ENCODE measurements at places on chromosomes 2 and 18. TPM values are rescaled to one million over a fixed set of nuclear protein-coding genes. Genes with fewer than 3 reads are reported as not detected.

DNA sequence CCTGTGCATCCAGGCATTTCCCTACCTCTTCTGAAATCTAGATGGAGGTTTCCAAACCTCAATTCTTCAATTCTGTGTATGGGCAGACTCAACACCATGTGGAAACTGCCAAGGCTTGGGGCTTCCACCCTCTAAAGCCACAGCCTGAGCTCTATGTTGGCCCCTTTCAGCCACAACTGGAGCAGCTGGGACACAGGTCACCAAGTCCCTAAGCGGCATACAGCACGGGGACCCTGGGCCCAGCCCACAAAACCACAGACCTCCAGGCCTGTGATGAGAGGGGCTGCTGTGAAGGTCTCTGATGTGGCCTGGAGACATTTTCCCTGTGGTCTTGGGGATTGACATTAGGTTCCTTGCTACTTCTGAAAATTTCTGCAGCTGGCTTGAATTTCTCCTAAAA, 255.4 kb downstream of the TDRD15 start:
- H3K4me3 ChIP-seq = no peak overlapping the region
- DNase-seq = no peak
- H3K27me3 ChIP-seq = no peaks in the 10 kb centered on the region
- H3K27ac ChIP-seq = no peak overlapping the region

GRCh38 chr2:25567406-25567805, 106.0 kb downstream of the DTNB start:
- no peaks in the 10 kb centered on the region for H3K4me1 ChIP-seq
- peaks cover 4% of the 10 kb centered on the region for H3K36me3 ChIP-seq
- H3K27ac ChIP-seq = no peak overlapping the region
- DNase-seq = peak; percentile 44

Gene MC5R
- total RNA-seq = not detected

DNA sequence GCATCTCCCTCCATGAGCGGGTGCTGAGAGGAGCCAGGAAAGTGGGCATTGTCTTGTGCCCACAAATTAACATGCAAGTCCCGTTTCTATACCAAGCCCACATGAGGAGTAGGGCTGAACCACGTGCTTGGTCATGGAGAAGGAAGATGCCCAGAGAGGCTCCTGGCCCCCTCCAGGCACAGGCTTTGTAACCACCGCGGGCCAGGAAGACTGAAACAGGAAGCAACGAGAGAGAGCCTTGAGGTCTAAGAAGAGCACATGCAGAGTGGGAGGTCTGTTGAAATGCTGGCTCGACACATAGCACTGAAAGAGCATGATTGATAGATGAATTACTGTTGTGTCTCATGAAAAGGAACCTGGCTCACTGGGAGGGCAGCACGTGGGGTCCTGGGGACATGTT, 36.3 kb downstream of the VWA3B start:
- no peaks in the 10 kb centered on the region for H3K36me3 ChIP-seq
- peaks cover 6% of the 10 kb centered on the region for H3K27me3 ChIP-seq
- no peak overlapping the region for H3K27ac ChIP-seq

Gene MARCHF4
- total RNA-seq = not detected

Gene HOXD10
- not detected for total RNA-seq

- no peak overlapping the region for H3K4me3 ChIP-seq
- H3K27me3 ChIP-seq = no peaks in the 10 kb centered on the region
- H3K4me1 ChIP-seq = peaks cover 29% of the 10 kb centered on the region
- H3K36me3 ChIP-seq = peaks cover 28% of the 10 kb centered on the region
Observed at GRCh38 chr2:168565112-168565511, 109.0 kb downstream of the CERS6 start.

Gene CPSF3
- 65.7 TPM for total RNA-seq

Gene SCN9A
- not detected for total RNA-seq

- DNase-seq = no peak
- no peak overlapping the region for H3K4me3 ChIP-seq
- peaks cover 6% of the 10 kb centered on the region for H3K27me3 ChIP-seq
- H3K27ac ChIP-seq = no peak overlapping the region
- H3K4me1 ChIP-seq = peaks cover 18% of the 10 kb centered on the region
- H3K36me3 ChIP-seq = no peaks in the 10 kb centered on the region
Observed at GRCh38 chr2:65402780-65403528, 29.4 kb downstream of the SPRED2 start.

- no peaks in the 10 kb centered on the region for H3K27me3 ChIP-seq
- H3K4me1 ChIP-seq = no peaks in the 10 kb centered on the region
- no peaks in the 10 kb centered on the region for H3K36me3 ChIP-seq
- no peak overlapping the region for H3K27ac ChIP-seq
- DNase-seq = no peak
Observed at GRCh38 chr18:55880617-55881016, 292.6 kb upstream of the TCF4 start.

Gene MEP1B
- total RNA-seq = not detected

Gene CLIP4
- total RNA-seq = 26.6 TPM

DNA sequence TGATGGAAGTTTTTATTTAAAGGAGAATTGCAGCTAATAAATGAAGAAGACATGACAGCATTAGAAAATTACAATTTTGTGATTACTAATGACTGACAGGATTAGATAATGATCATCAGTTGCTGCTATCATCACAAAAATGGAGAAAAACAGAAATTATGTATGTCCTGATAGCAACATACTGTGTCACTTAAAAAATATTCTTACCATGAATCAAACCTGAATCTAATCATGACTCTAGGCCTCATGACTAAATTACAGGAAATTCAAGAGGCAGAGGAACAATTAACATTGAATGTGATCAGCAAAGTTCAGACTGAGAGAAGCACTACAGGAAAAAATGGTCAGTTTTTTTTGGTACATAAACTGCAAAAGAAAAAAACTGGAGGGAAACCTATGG, 147.8 kb downstream of the PMAIP1 start:
- H3K27ac ChIP-seq = no peak overlapping the region
- DNase-seq = no peak
- no peaks in the 10 kb centered on the region for H3K27me3 ChIP-seq

DNA sequence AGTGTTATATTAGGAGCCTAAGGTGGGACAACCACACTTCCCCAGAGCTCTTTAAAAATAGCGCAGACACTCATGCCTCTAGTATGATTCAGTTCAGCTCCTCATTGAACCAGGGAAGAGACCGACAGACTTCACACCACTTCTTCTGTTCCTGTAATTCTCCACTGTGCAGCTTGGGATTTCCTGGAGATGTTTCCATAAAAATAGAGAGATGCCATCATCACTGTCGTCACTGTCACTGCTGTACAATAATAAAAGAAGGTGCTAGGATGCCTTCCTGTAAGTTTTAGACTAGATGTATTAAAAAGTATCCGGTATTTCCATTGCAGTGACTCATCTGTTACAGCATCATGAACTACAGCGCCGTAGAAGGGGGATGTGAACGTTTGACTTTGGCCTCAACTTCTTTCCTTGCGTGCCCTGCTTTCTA, 110.9 kb downstream of the FAM210A start:
- peak overlapping the region; percentile 48 for H3K4me3 ChIP-seq
- peak; percentile 34 for DNase-seq
- H3K27me3 ChIP-seq = no peaks in the 10 kb centered on the region
- H3K27ac ChIP-seq = peak overlapping the region; percentile 69
- no peaks in the 10 kb centered on the region for H3K36me3 ChIP-seq
- H3K4me1 ChIP-seq = peaks cover 71% of the 10 kb centered on the region

DNA sequence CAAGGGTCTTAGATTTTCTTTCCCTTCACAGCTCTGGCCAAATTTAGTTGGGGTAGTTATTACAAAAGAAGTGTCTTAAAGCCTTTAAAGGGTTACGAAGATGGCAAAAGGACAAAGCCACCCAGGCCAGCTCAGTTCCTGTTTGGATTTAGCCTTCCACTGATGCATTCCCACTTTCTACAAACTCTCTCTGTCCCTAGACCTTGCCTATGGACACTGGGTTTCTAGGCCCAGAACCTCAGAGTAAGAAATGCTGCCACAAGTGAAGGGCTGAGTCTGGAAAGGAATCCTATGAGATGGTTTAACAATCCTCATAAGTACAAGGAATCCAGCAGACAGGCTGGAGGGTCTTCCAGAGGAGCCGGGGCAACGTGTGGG, 13.4 kb downstream of the NFE2L2 start:
- no peak for DNase-seq
- H3K36me3 ChIP-seq = peaks cover 38% of the 10 kb centered on the region
- H3K27ac ChIP-seq = peak overlapping the region; percentile 88
- peaks cover 85% of the 10 kb centered on the region for H3K4me1 ChIP-seq
- peak overlapping the region; percentile 12 for H3K4me3 ChIP-seq
- H3K27me3 ChIP-seq = no peaks in the 10 kb centered on the region

Gene KCNK3
- total RNA-seq = not detected

- peak; percentile 56 for DNase-seq
- no peaks in the 10 kb centered on the region for H3K4me1 ChIP-seq
- H3K4me3 ChIP-seq = no peak overlapping the region
- no peaks in the 10 kb centered on the region for H3K36me3 ChIP-seq
- no peaks in the 10 kb centered on the region for H3K27me3 ChIP-seq
- H3K27ac ChIP-seq = no peak overlapping the region
Observed at GRCh38 chr2:119659601-119660342, 19.2 kb upstream of the TMEM177 start.

DNA sequence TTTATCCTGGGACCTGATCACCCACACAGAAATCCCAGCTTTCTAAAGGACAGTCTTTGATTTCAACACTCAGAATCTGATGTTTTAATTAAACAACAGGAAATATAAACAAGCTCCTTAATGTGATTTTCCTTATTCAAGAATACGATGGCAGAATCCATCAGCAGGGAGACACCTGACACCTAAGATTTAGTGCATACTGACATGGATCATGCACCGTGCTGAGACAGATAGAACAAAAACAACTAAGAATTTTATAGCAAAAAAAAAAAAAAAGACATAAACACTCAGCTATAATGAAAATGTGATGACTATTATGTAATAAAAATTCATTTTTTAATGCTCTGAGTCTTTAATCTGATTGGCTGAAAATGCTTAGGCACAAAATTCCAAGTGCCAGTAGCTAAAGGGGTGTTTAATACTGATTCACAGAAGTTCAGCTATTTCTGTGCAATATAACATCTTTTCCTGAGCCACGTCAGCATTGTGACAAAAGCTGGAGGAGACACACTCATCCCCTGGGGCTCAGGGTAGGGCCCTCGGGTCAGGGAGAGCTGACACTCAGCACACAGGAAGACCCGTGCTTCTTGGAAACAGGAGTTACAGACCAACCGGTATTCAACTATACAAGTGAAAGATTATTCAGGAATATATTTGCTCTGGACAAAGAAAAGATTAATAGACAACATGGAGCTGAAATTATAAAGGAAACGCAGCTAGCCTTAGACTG, 247.4 kb downstream of the FBXO15 start:
- H3K4me1 ChIP-seq = no peaks in the 10 kb centered on the region
- H3K27me3 ChIP-seq = peaks cover 11% of the 10 kb centered on the region
- no peak overlapping the region for H3K27ac ChIP-seq
- H3K4me3 ChIP-seq = no peak overlapping the region

GRCh38 chr2:2849464-2850217, 518.6 kb upstream of the MYT1L start:
- H3K27me3 ChIP-seq = no peaks in the 10 kb centered on the region
- no peaks in the 10 kb centered on the region for H3K36me3 ChIP-seq
- no peak overlapping the region for H3K27ac ChIP-seq
- no peak overlapping the region for H3K4me3 ChIP-seq
- DNase-seq = no peak
- no peaks in the 10 kb centered on the region for H3K4me1 ChIP-seq

DNA sequence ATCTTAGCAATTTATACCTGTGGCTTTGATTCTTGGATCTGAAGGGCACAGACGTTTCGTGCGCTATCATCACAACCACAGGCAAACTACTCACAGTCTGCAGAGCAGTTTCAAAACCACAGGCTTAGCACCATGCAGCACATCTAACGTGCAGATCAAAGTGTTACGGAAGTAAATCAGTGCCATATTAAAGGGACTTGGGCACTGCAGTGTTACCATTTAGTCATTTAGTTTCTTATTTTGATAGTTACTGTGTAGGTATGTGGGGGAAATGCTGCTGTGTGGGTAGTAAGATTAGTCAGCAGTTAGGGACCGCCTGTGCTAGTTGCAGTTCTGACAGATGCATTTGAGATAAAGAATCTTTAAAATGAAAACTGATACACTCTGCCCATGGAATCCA, 384.0 kb downstream of the NBAS start:
- H3K36me3 ChIP-seq = peaks cover 35% of the 10 kb centered on the region
- peak; percentile 85 for DNase-seq
- H3K27me3 ChIP-seq = peaks cover 19% of the 10 kb centered on the region
- peaks cover 51% of the 10 kb centered on the region for H3K4me1 ChIP-seq
- H3K27ac ChIP-seq = no peak overlapping the region

Gene PARD3B
- 0.15 TPM for total RNA-seq

GRCh38 chr2:157897106-157897971, 21.2 kb upstream of the ACVR1 start:
- H3K4me1 ChIP-seq = peaks cover 80% of the 10 kb centered on the region
- peak overlapping the region; percentile 99 for H3K27ac ChIP-seq
- H3K36me3 ChIP-seq = no peaks in the 10 kb centered on the region
- no peaks in the 10 kb centered on the region for H3K27me3 ChIP-seq

Gene ZAP70
- 167 TPM for total RNA-seq

DNA sequence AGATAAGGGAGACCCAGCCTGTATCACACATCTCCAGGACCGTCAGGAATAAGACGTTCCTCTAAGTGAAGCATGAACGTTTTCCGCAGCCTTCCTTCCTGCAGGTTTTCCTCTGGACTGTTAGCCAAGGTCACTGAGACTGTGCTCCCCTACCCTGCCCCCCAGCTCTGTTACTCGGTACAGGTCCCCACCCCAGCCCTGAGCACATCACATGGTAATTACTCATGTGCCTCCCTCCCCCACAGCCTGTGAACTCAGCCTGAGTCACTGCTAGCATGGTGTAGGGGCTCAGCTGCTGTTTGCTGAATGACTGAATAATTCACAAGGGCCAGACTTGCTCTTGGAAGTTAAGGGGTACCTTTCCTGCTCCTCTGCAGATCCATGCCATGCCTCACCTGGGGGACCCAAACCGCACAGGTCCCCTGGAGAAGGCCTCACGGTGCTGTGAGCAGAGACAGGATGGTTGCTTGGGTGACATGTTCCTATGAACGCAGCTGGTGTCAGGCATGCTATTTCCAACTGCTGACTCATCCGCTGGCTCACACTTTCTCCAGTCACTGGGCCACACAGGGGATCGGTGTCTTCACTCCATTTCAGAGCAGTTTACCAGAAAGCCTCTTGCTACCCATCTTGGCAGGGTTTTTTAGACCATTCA, 88.2 kb downstream of the PLB1 start:
- peak; percentile 89 for DNase-seq
- peak overlapping the region; percentile 39 for H3K4me3 ChIP-seq
- H3K27ac ChIP-seq = peak overlapping the region; percentile 77
- H3K36me3 ChIP-seq = no peaks in the 10 kb centered on the region

DNA sequence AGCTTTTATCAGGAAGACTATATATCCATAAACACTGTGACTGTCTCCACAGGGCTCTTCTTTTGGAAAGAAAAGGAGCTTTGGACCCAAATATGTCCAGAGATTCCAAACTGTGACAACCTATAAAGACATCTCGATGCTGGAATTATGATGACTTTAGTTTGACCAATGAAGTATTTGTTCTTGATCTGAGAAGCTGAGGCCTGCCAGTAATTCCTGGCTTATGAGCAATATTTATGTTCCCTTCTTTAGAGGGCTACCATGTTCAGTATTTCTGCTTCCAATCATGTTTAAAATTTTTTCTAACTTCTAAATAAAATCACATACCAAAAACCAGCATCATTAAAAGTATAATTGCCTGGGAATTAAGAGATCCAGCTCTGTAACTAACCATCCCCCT, 41.1 kb downstream of the FEZ2 start:
- no peaks in the 10 kb centered on the region for H3K27me3 ChIP-seq
- no peak for DNase-seq
- H3K27ac ChIP-seq = no peak overlapping the region
- H3K36me3 ChIP-seq = peaks cover 28% of the 10 kb centered on the region
- no peak overlapping the region for H3K4me3 ChIP-seq
- no peaks in the 10 kb centered on the region for H3K4me1 ChIP-seq

Gene MAP3K19
- total RNA-seq = not detected
